ENCODE measurements at places on chromosomes 3 and 15.

GRCh38 chr15:80155001-80155377 lies 2.2 kb downstream of the FAH start:
- no peak for DNase-seq

GRCh38 chr15:27256446-27256845 lies 285.5 kb downstream of the GABRG3 start:
- DNase-seq, result no peak

DNA sequence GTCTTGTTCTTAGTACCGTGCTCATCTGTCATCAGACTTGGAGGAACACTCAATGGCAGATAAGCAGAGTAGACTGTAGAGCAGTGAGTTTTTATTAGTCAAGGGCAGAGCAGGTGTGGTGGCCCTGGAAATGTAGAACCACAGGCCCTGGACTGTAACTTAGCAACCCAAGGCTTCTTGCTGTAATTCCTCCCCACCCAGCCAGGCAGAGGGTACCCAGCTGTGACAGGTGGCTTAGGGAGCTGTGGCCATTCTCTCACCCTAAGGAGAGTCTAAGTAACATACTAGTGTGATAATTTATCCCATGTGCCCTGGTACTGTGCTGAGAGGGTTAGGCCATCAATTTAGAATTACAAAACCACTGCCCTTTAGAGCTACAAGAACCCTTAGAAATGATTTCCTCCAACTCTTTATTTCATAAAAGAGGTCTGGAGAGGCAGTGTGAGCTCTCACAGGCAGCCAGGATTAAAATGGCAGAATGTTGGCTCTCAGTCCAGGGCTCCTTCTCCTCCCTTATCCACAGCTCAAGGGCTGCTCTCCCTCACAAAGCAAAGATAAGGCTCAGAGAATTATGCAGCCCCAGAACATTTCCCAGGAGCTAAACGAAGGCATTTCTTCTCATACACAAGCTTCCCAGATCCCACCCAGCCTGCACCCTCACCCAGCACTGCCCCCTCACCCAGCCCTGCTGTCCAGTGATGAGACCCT lies 3.0 kb downstream of the POMGNT2 start:
- no peak for DNase-seq

GRCh38 chr3:61725851-61726333 lies 164.5 kb downstream of the PTPRG start:
- DNase-seq, result peak; percentile 26

DNA sequence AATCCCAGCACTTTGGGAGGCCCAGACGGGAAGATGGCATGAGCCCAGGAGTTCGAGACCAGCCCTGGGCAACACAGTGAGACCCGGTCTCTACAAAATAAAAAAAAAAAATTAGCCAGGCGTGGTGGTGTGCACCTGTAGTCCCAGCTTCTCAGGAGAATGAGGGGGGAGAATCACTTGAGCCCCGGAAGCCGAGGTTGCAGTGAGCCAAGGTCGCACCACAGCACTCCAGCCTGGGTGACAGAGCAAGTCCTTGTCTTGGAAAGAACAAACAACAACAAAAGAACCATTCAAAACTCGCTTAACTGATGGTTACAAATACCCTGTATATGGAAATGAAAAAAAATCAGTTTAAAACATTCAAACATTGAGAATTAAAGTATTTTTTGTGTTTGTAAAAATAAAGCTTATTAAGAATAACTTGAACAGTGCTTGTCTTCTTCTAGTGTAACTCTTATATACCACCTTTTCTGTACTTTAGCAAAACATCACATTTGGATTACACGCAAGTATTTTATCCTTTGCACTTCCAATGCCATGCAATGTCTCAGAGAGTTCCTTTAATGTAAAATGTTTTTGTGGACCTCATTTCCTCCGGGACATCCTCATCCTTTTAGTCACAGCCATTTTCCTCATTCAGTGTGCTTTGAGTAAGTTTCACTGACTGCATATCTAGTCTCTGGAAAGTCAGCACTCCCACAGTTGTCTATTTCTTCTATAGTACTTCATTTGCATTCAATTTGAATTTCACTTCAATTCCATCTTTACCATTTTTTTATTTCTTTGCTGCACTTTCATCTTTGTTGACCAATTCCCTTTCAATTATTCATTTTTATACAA lies 113.0 kb upstream of the GOLGA8J start:
- DNase-seq, result no peak

- DNase-seq, result no peak
Measured at GRCh38 chr3:124619887-124620599, 110.2 kb upstream of the UMPS start.

- DNase-seq, result no peak
Measured at GRCh38 chr3:106035619-106036018, 166.8 kb upstream of the CBLB start.

Data from hepatic stellate cell (primary cell).